ENCODE measurements at places on chromosomes 5 and 9. TPM values are rescaled to one million over a fixed set of nuclear protein-coding genes. Genes with fewer than 3 reads are reported as not detected.

The TOR1B gene
- polyA plus RNA-seq, result 35.4 TPM

The HSPB3 gene
- 0.44 TPM for polyA plus RNA-seq

- DNase-seq, result no peak
- H3K27ac ChIP-seq, result no peak overlapping the region
- H3K36me3 ChIP-seq, result no peaks in the 10 kb centered on the region
- no peaks in the 10 kb centered on the region for H3K27me3 ChIP-seq
- no peaks in the 10 kb centered on the region for H3K4me1 ChIP-seq
- no peak overlapping the region for H3K4me3 ChIP-seq
These were observed 62.3 kb downstream of the ST8SIA4 start for GRCh38 chr5:100840789-100841188.

GRCh38 chr9:120919843-120920805, 6.5 kb downstream of the TRAF1 start:
- H3K36me3 ChIP-seq, result peaks cover 3% of the 10 kb centered on the region
- H3K4me3 ChIP-seq, result no peak overlapping the region
- DNase-seq, result no peak
- no peak overlapping the region for H3K27ac ChIP-seq
- peaks cover 12% of the 10 kb centered on the region for H3K4me1 ChIP-seq

DNA sequence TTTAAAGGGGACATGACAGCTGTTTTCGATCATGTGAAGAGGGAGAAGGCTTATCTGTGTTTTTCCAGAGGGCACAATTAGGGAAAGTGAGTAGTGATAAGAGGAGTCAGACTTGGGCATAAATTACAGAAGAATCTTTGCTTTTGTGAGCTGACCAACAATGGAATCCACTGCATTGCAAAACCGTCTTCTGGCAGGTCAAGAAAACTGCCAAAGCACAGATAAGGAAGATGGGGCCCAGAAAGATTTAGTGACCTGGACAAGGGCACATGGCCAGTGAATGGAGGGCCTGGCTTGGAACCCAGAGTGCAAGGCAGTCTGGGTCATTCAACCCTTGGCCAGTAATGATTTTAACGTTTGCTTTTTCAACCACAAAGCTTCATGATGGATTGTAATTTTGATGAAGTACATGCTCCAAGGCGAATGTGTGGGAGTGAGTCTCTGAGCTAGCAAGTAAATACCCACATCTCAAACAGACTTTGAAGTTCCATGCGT, 153.2 kb upstream of the MAST4 start:
- H3K27ac ChIP-seq, result no peak overlapping the region
- no peaks in the 10 kb centered on the region for H3K4me1 ChIP-seq
- no peak overlapping the region for H3K4me3 ChIP-seq
- no peaks in the 10 kb centered on the region for H3K27me3 ChIP-seq
- no peak for DNase-seq
- no peaks in the 10 kb centered on the region for H3K36me3 ChIP-seq

Measured in spinal cord (tissue), 10 donors.